BE2C (cell line): ENCODE measurements at places on chromosomes 2 and 18.
A peak's percentile ranks its signal among the peaks of the same experiment; 100 is the strongest.

DNA sequence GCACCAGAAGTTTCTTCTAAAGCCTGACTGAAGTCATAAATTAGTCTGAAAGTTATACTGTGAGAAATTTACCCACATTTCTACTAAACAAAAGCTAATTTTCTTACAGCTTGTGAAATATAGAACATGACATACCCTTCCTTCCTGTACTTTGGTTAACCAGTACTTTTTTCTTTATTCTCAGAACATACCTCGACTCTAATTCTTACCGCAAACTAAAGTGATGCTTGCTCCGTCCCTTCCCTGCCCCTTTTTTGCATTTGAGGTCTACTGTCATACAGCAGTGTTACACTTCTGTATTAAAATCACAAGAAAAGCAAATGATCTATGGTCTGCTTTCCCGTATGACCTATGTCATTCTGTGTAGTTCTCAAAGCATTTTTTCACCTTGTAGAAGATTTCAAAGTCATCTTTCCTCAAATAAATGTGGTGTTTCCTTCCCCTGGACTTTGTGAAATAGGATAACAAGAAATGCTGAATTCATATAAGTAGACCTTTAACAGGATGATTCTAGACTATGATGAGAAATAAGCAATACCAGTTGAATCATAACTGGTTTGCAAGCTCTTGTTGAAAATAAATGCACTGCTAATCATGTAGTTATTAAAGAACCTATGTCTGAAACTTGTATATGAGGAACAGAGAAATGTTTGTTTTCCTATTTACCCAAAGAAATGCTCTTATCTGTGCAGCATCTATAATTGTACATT lies 30.4 kb downstream of the CYTIP start:
- no peak for DNase-seq

DNA sequence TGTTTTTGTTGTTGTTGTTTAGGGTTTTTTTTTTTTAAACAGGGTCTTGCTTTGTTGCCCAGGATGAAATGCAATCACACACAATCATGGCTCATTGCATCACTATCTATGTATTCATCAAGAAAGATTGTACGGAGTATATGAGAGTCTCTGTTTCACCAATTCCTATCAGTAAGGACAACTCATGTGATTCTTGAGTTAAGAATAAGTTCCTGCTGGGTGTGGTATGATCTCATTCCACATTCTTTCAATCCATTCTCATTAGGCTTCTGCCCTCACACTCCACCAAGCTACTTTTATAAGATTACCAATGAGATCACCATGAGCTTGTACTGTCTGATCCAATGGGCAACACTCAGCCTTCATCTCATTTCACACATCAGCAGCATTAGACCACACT lies 9.1 kb upstream of the AP1S3 start:
- DNase-seq = no peak

DNA sequence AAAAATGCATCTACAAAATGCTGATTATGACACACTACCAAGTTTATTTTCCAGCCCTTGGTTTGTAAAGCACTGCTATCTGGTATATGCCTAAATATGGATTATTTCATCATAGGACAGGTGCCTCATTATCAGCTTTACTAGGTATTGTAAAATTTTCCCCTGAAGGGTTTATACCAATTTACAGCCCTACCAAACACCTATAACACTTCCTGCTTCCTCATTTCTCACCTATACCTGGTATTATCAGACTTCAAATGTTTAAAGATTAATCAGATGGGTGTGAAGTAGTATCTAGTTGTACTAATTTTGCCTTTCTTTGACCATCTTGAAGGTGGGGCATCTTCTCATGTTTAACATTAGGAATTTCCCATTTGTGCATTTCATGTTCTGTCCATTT lies 26.8 kb downstream of the RMND5A start:
- DNase-seq = no peak

- DNase-seq = no peak
These were observed 35.8 kb downstream of the METTL4 start for GRCh38 chr18:2535419-2535910.

DNA sequence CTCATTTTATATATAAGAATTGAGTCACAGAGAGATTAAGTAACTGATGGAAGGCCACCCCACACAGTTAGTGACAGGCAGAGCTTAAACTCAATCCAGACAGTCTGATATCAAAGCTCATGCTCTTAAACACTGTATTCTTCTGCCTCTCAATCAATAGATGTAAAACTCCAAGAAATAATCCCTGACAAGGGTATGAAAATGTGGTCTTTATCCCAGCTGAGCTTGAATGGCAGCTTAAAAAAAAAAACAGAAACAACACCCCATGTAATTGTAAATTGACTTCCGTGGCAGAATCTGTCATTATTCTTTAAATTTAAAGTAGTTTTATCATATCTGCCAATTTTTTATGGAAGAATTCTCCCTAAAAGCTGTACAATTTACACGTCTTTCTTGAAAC lies 60.1 kb downstream of the RAB27B start:
- no peak for DNase-seq

GRCh38 chr2:189350540-189351209 lies 90.6 kb upstream of the WDR75 start:
- DNase-seq = no peak

DNA sequence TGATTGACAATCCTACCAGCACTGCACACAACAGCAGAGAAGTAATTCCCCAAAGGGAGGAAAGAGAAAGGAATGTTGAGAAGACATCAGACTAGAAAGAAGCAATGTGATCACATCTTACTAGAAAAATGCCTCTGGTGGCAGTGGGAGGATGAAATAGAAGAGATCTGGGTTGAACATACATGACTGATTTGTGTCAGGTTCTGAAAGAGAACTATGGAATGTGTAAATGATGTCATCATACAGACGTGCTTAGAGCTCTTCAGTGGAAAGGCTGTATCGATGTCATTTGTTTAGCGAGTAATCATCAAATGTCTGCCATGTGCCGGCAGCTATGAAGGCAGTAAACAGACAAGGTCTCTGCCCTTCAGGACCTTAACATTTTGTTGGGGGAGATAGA lies 24.9 kb downstream of the GORASP2 start:
- DNase-seq = no peak

DNA sequence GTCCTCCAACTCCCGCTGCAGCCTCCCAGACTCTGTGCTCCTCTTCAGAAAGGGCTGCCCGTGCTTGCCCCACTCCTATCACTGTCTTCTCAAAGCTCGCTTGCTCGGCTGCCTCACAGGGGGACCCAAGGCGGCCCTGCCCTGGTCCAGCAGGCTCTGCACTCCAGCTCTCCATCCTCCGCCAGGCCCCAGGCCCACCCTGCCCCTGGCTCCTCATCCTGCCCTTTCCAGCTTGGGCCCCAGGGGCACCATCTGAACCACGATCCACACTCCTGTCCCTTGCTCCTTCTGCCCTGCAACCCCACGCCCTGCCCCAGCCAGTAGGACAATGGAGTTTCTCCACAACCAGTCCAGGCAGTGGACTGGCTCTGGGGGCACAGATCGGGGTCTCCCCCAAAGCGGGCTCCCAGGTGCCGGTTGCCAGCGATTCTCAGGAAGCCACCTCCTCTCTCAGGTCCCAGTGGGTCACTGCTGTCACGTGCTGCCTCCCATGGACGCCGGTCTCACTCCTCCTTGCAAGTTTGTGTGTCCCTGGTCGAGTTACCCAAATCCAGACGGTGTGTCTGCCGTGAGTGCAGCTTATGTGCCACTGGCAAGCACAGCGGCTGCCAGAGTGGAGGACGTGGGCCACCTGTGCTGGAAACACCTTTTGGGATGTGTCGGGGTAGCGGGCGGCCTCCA lies 238.5 kb downstream of the HDAC4 start:
- peak; percentile 8 for DNase-seq

DNA sequence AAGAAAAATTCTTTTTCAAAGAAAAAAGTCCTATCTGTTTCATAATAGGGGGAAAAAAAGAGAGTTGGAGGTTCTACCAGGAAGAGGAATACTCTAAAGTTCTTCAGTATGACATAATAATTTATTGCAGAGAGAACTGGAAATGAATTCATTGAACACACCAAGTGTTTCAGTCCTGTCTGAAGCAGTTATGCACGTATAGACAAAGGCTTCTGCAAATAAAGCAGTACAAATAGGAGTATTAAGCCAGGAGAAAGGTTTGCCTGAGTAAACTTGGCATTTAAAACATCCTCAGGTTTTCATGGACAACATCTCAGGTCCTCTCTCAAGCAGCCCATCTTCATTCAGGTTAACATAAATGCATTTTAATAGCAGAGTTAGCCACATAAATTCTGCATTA lies 141.6 kb downstream of the CCDC148 start:
- DNase-seq = no peak

- no peak for DNase-seq
These were observed 5.9 kb downstream of the GBX2 start for GRCh38 chr2:236162031-236162845.

GRCh38 chr18:35059280-35059927 lies 18.2 kb downstream of the MAPRE2 start:
- no peak for DNase-seq

- no peak for DNase-seq
These were observed 381.0 kb upstream of the CNTNAP5 start for GRCh38 chr2:123644053-123644452.

DNA sequence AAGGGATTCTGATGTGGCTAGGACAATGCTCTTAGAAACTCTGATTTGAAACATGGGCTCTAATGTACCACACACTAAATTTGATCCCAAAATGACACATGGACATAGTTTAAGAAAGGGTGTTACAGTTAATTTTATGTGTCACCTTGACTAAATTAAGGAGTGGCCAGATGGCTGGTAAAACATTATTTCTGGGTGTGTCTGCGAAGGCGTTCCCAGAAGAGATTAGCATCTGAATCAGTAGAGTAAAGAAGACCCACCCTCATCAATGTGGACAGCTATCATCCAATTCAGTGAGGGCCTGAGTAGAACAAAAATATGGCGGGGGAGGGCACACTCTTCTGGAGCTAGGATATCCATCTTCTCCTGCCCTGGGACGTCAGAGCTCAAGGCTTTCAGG lies 283.1 kb upstream of the CHAC2 start:
- no peak for DNase-seq

DNA sequence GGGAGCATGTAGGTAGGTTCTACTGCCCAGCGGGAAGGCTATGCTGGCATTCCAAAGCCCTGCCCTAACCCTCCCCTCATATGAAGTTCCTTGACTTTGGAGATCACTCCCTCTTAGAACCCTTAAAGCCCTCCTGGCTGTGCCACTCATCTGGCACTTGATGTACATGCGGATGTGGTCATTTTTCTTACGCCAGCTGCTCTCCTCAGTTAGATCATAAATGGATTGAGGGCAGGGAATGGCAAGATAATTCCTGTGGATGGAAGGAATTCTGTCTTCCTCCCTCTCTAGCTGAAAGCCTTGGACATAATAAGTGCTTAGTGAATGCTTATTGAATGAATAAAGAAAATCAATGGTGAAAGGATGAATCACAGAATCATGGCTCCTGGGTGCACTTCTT lies 51.6 kb downstream of the SLC4A3 start:
- no peak for DNase-seq

GRCh38 chr2:181314551-181314950 lies 142.6 kb upstream of the ITGA4 start:
- DNase-seq = no peak

- DNase-seq = no peak
These were observed 170.2 kb downstream of the ZNF385B start for GRCh38 chr2:179691235-179691634.

DNA sequence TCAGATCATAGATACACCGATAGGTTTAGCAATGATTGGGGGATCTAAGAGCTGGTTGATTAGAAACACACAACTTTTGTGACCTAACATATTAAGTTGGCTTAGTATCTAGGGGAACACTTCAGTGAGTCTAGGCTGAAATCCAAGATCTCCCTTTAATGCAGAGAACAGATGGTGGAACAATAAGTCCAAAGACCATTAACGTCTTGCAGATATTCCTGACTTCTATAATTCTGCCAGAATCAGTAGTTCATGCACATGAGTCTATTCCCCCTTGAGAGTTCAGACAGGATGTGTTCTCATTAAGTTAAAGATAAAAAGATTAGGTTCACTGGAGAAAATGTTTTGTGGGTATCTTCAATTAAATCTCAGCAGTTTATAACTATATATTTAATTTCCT lies 506.5 kb downstream of the TSN start:
- no peak for DNase-seq

- DNase-seq = no peak
These were observed 626 bp downstream of the CAPN10 start for GRCh38 chr2:240586919-240587800.

DNA sequence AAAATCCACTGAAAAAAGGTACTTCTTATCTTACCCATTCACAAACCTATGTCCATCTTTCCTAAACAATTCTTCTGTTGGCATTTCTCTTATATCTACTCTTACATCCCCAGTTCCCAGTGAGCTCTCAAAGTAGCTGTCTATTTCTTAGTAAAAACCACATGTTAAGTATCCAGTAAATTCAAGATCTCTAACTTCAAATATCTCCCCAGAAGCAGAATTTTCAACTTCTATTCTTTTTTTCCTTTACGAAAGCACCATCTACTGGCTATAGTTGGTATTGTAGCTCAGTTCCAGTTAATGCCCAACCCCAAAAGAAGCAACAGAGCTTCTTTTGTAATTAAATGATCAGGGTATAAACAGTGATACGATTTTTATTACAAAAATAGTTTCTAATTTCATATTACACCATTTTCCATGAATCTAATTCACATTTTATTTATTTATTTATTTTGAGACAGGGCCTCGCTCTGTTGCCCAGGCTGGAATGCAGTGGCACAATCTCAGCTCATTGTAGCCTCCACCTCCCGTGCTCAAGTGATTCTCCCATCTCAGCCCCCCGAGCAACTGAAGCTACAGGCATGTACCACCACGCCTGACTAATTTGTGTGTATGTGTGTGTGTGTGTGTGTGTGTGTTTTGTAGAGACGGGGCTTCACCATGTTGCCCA lies 28.5 kb downstream of the HRH4 start:
- no peak for DNase-seq
